Activated T-cell treated with anti-CD3 and anti-CD28 coated beads, Interleukin-2, amount 50 U/mL, for 4 hours (primary cell): ENCODE measurements at places on chromosomes 2 and 18. TPM values are rescaled to one million over a fixed set of nuclear protein-coding genes. Genes with fewer than 3 reads are reported as not detected.

The GAL3ST2 gene
- total RNA-seq = not detected

The NAT8 gene
- total RNA-seq = not detected

The ZDBF2 gene
- total RNA-seq = 6.3 TPM

The ANTXR1 gene
- total RNA-seq = 0.40 TPM

The DLX2 gene
- not detected for total RNA-seq

The GRB14 gene
- not detected for total RNA-seq

The ANKRD62 gene
- total RNA-seq = not detected

The MYOM1 gene
- total RNA-seq = 0.42 TPM

The ALPP gene
- not detected for total RNA-seq

The PLEKHM3 gene
- total RNA-seq = 6.3 TPM

The RAMP1 gene
- 0.53 TPM for total RNA-seq

The BOLL gene
- total RNA-seq = not detected

The KLHL30 gene
- total RNA-seq = not detected

The SOS1 gene
- 21.0 TPM for total RNA-seq

The GALNT3 gene
- total RNA-seq = 2.0 TPM

The CCDC85A gene
- not detected for total RNA-seq

The RGPD4 gene
- total RNA-seq = 0.24 TPM

The RAB12 gene
- total RNA-seq = 13.0 TPM

The OSR1 gene
- total RNA-seq = not detected

The MC2R gene
- total RNA-seq = not detected

The CAPN14 gene
- 0.10 TPM for total RNA-seq

The SERPINB10 gene
- 0.27 TPM for total RNA-seq

The DYSF gene
- total RNA-seq = 0.16 TPM
